ENCODE measurements at places on chromosomes 6 and 20.

DNA sequence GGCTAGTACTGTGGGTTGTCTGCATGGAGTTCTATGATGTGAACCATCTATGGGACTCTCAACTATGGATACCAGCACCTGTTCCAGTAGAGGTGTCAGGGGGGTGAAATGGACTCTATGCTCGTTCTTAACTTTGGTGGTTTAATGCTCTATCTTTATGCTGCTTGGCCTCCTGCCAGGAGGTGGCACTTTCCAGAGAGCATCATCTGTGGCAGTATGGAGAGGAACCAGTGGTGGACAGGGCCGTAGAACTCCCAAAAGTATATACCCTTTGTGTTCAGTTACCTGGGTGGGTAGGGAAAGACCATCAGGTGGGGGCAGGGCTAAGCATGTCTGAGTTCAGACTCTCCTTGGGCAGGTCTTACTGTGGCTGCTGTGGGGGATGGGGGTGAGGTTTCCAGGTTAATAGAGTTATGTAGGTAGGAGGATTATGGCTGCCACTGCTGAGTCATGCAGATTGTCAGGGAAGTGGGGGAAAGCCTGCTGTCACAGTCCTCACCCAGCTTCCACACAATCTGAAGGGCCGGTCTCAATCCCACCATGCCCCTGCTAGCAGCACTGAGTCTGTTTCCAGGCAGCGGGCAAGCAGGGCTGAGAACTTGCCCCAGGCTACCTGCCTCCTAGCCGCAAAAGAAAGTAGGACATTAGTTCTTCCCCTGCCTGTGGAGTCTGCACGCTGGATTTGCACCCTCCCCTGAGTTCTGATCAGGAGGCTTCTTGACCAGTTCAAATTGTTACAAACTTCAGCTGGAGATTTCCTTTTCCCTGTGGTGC is 284.0 kb downstream of the KCNQ5 start:
- DNase-seq: peak; percentile 12

- DNase-seq: no peak
These were observed 34.9 kb downstream of the GFOD1 start for GRCh38 chr6:13452346-13453117.

DNA sequence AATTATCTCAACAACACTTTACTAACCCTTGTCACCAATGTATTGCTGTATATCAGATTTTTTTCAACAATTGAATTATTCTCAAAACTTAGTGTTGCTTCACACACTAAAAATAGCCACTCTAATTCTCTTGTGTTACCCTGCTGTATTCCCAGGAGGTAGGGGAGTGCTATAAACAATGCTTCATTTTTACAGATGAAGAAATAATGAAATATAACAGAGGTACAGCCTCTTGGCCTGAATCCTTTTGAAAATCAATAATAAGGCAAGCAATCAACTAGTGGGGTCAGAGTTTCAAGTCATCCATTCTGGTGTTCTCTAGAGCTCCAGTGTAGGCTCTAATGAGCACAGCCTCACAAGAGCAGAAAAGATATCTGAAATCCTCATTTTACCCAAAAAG is 10.9 kb downstream of the HIVEP2 start:
- no peak for DNase-seq

DNA sequence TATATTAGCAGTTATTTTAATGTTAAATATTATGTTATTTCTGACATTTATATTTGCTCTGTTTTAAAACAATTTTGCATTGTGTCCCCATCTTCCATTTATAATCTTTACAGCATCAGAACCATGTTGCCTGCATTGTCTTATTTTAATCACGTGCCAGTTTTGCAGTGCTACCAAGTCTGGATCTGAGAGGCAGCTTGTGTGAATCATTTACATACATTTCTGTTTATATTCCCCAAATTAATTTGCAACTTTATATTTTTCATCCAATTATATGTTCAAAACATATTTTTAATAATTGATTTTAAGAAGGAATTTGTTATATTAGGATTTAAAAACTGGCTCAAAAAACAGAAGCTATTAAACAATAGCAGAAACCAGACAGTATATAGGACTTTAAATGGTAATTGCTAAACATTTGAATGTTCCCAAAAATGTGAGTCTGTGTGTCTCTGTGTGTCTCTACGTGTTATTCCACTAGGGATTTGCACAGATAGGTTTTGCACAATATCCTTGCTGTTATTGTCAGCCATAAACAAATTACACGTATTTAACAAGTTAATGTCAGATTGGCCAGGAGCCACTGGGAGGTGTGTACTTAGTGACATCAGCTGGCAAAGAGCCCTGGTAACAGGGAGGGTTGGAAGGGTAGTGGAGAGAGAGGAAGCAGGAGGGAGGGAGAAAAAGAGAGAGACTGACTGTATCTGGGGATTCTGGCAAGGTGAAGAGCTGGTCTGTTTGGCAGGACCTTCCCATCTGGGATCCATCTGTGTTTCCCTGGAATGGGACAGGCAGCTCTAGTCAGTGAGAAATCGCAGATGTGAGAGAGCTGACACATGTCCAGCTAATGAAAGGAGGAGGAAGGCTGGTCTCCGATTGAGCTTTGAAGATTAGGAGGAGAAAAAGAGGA is 72.1 kb downstream of the CBFA2T2 start:
- peak; percentile 11 for DNase-seq

DNA sequence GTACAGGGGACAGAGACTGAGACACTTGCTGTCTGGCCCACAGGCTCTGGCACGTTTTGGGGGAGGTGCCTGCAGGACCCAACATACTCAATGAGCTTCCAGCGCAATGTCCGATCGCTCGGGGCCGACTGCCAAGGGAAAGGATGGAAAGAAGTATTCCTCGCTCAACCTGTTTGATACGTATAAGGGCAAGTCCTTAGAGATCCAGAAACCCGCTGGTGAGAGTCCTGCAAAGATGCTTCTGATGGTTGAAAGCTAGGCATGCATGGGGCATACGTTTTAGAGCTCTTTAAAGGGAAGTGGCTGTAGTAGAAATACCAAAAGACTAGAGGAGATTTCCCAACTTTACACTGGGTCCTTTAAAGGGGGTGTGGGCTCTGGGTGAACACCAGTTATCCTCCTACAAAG is 2.2 kb downstream of the PRRC2A start:
- no peak for DNase-seq

- no peak for DNase-seq
These were observed 158.8 kb downstream of the CDK19 start for GRCh38 chr6:110656492-110656891.

DNA sequence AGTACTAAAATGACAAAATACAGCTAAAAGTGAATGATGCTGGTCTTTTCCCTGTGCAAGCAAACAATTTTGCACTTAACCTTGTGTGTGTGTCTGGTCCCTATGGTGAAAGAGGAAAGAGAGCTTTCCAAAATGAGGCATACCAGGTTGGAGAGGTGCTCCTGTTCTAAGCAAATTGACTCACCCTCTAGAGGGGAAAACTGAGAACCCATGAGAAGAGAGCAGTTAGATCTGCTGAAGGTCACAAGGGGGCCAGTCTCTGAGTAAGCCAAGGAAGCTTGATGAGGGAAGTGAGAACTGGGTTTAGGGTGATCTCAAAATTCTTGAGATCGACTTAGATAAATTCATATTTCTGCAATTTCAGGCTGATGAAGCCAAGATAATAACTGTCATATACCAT is 157.5 kb upstream of the TBX18 start:
- DNase-seq: no peak

GRCh38 chr6:113860181-113860955 is 3.2 kb downstream of the MARCKS start:
- DNase-seq: no peak

- DNase-seq: no peak
These were observed 4.0 kb downstream of the RNF24 start for GRCh38 chr20:4011226-4011975.

DNA sequence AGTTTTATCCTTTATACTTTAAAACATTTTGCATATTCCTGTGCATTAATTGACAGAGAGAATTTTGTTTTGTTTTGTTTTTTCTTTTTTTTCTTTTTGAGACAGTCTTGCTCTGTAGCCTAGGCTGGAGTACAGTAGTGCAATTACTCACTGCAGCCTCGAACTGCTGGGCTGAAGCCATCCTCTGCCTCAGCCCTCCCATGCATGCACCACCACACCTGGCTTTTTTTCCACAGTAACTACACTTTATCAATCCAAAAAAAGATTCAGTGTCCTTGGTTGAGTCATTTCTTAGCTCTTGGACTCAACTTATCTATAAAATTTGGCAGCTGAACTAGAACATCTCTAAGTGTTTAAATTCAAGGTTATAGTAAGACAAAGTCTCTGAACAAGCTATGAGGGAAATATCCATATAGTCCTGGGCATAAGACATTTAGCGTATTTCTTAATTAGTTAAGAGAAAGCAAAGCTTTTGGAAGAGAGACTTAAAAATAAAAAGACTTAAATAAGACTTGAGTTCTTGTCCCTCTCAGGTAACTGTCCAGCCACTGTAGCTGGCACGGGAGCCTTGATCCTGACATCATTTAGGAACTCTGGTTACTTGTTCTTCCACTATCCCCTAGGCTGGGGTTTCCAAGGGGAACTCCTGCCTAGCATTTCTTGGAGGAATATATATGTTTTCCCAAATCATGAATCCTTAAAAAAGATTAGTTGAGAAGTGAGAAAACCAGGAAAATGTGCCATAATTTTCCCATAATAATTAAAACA is 300.1 kb downstream of the HACE1 start:
- DNase-seq: no peak

GRCh38 chr20:41424011-41424410 is 57.4 kb upstream of the EMILIN3 start:
- DNase-seq: no peak

GRCh38 chr6:119390247-119390793 is 40.8 kb upstream of the MAN1A1 start:
- DNase-seq: no peak

- peak; percentile 73 for DNase-seq
These were observed 10.6 kb downstream of the NOL4L start for GRCh38 chr20:32574296-32575226.

GRCh38 chr20:32018269-32019155 is 8.3 kb downstream of the CCM2L start:
- DNase-seq: peak; percentile 57

- DNase-seq: no peak
These were observed 736.1 kb downstream of the HDGFL1 start for GRCh38 chr6:23305325-23305943.

DNA sequence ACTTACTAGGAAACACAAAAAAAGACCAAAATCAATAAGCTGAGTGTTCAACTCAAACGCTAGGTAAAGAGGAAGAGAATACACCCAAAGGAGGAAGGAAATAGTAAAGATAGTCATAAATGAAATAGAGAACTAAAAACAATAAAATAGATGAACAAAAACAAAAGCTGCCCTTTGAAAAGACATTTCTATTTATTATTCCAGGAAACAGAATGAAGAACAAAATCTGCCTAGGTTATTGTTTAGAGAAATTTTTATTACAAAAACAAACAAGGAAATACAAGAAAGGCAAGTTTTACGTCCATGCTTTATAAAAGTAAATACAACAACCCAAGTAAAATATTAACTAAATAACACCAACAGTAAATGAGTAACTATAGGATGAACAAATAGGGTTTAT is 20.1 kb downstream of the HLA-DMB start:
- peak; percentile 50 for DNase-seq

- peak; percentile 48 for DNase-seq
These were observed 868 bp downstream of the CYB5R4 start for GRCh38 chr6:83860359-83860755.

- DNase-seq: peak; percentile 27
These were observed 144.2 kb upstream of the TNFAIP3 start for GRCh38 chr6:137722749-137723272.

- DNase-seq: no peak
These were observed 82.5 kb downstream of the PRL start for GRCh38 chr6:22214314-22214713.

DNA sequence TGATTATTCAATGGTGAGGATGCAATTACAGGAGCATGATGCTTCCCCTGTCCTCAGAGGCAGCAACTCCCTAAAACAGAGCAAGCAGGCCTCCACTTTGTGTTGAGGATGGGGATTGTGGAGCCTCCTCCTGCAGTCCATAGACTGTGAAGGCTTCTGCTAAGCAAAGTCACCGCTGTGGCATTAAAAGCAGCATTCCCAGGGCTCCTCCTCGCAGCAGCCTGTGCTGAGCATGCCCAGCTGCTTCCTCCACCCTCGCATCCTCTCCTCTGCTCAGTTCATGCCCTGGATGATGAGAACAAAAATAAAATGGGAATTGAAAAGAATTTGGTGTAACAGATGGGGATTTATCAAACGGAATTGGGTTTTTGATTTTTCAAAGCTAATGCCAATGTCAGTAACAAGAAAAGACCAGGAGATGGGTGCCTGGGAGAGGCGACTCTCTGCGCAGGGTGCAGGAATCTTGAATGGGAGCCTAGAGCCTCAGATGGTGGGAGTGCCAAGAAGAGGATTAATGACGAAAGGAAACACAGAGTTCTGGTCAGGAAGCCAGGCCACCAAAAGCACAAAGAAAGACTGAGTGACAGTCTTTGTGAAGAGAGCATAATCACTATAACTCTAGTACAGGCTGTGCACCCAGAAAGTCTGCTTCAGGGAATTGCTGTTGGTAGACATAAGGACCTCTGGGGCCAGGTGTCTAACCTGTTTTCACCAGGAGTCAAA is 347.6 kb downstream of the TPBG start:
- DNase-seq: no peak

DNA sequence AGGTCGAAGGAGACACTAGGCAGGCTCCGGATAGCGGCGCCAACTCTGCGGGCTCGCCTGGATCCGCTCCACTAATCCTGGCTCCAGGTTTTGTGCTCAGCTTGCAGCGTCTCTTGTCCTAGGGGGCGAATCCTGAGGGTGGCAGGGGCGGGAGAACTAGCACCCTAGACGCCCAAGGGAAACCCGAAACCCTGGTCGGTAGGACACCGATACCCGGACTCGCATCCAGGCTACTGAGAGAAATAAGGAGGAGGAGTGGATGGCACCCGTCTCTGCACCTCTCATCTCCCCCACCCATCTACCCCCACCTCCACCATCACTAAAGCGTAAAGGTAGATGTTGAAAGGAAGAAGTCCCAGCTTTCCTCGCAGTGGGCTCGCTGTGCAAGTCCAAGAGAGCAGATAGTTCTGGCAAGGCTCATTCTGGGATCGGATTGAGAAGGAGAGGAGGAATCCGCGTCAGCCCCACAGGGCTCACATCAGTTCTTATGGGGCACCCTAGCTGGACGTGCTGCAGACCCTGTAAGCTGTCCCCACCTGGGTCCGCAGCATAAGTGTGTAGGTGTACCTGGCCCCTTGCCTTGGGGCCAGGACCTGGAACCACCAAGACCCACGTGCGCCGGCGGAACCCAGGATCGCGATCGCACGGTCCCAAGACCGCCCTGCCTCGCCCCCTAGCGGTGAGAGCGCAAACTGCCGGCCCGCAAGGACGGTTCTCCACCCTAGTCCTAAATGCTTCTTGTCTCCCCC is 6.9 kb downstream of the SLC32A1 start:
- peak; percentile 79 for DNase-seq
